Left colon (tissue), 2 donors: ENCODE measurements at places on chromosomes 16 and 17. TPM values are rescaled to one million over a fixed set of nuclear protein-coding genes. Genes with fewer than 3 reads are reported as not detected.

Gene MYH1
- total RNA-seq = not detected

Gene EPOP
- total RNA-seq = 0.22 TPM

Gene LAT
- 7.2 TPM for total RNA-seq

Gene SLC7A6
- 23.9 TPM for total RNA-seq

Gene BAIAP2
- total RNA-seq = 20.8 TPM

Gene AIPL1
- not detected for total RNA-seq

Gene MT1H
- total RNA-seq = 80.9 TPM

Gene SLFN11
- total RNA-seq = 7.7 TPM

Gene DOC2B
- total RNA-seq = 2.2 TPM

Gene RUNDC3A
- total RNA-seq = 0.46 TPM

Gene ITGAX
- 1.6 TPM for total RNA-seq
